Brain (organoid and tissue), 16 donors: ENCODE measurements at places on chromosomes 3 and 15. TPM values are rescaled to one million over a fixed set of nuclear protein-coding genes. Genes with fewer than 3 reads are reported as not detected.

Gene RHCG
- polyA plus RNA-seq, result 4.0 TPM

Gene GOLGA6A
- polyA plus RNA-seq, result not detected

Gene PLA2G4B
- polyA plus RNA-seq, result 1.2 TPM

Gene TMEM40
- polyA plus RNA-seq, result not detected

Gene CHL1
- 5.4 TPM for polyA plus RNA-seq

Gene CHRNB4
- 1.5 TPM for polyA plus RNA-seq
